ENCODE measurements at places on chromosomes 1 and 21.

- no peak for DNase-seq
Measured at GRCh38 chr1:7690076-7690475, 81.0 kb upstream of the VAMP3 start.

DNA sequence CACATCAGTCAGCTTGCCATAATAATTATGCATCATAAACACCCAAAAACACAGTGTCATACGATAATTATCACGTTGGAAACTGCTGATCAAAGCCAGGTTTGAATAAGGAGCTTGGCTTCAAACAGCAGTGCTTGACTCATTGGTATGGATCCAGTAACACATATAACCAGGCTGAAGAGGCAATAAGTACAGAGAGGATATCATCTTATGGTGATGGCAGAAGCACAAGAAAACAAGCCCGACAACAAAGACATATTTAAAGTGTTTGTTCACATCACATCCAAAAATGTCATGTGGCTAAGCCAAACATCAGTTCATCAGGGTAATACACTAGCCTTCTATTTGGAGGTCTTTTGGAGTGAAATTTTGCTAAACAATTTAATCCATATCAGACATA, 389.7 kb downstream of the NCAM2 start:
- no peak for DNase-seq

DNA sequence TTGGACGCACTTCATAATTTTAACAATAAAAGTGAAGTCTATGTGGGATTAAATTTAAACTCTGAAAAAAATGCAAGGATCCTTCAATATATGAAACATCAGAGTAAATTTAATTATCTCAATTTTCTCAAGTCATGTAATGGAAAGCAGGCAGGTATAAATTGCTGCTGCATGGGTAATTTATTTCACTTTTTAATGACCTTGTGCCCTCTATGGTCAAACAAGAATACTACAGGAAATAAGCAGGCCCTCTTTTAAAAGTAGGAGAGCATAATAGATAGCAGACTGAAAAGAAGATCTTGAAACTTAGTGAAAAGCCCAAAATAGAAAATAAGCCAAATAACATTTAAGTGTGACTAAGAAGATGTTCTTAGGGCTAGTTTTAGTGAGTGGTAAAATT, 22.9 kb downstream of the BCAS2 start:
- DNase-seq = no peak

DNA sequence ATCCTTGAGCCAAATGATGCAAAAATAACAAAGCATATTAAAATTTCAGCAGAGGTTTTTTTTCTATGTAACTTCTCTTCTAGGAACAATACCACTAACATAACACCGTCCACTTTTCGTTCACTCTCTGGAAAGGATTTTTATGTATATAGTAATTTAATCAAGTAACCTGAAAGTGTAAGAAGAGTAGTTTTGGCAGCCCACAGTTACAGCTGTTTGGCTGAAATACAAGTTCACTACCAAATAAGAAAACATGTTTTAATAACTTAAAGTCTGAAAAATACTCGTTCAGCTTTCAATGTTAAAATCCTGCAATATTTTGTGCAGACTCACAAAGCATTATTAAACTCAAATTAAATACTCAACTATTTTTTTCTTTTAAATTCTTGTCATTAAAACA, 896.8 kb upstream of the ADGRL4 start:
- DNase-seq = no peak

Data from osteoblast (primary cell).